H9 (cell line): ENCODE measurements at places on chromosomes 5 and 9. TPM values are rescaled to one million over a fixed set of nuclear protein-coding genes. Genes with fewer than 3 reads are reported as not detected.

DNA sequence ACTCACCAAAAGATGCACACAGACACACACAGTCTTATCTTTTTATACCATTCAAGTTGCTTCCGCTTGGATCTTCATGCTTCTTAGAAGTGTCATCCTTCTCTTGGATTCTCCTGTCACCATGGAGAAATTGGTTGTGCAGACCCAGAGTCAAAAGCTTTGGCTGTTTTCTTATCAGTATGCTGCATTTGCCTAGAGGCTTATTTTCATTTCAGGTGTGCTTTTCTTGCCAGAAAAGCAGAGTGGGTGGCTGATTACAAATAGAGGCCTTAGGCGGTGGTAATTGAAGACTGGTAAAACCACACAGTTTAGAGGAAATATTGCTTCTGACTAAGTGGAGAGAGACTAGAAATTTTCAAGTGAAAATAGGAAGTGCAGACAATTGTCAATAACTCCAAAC is 70.2 kb upstream of the TLE4 start:
- DNase-seq, result no peak

The CCL27 gene
- 0.28 and 1.0 TPM in 2 replicates for total RNA-seq

The CAMK4 gene
- 6.3 and 7.9 TPM in 2 replicates for total RNA-seq

The NSD1 gene
- total RNA-seq, result 197 and 213 TPM in 2 replicates

GRCh38 chr9:70297141-70297540 is 38.4 kb downstream of the SMC5 start:
- no peak for DNase-seq

GRCh38 chr5:158233735-158234322 is 374.9 kb upstream of the CLINT1 start:
- no peak for DNase-seq

- peak; percentile 24 for DNase-seq
Measured at GRCh38 chr9:98999152-98999525, 55.4 kb downstream of the COL15A1 start.

DNA sequence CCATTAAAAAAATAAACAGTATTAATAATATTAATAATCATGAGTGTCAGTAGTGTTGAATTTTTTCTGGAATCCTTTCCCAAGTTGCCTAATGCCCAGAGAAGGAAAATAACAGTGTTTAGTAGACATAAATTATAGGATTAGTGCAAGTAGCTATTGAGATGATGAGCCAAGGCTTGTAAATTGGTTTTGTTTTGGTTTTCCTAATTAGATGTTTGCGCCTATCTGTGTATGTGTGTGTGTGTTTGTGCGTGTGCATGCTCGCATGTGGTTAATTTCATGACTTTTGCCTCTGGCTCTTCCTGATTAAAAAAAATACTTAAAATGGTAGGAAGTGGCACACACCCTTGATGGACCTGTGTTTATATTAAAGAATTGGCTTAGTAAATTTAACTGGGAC is 55.4 kb downstream of the FXN start:
- no peak for DNase-seq

DNA sequence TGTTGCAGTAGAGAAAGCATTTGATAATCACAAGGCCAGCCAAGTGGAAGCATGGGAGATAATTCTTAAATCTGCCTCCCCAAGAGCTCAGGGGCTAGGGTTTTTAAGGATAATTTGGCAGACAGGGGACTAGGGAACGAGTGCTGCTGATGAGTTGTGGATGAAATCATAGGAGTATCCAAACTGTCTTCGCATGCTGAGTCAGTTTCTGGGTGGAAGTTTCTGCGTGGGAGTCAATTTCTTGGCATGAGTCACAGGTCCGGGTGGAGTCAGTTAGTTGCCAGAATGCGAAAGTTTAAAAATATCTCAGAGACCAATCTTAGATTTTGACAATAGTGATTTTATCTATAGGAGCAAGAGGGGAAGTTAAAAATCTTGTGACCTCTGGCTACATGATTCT is 112.6 kb downstream of the TMC1 start:
- no peak for DNase-seq

DNA sequence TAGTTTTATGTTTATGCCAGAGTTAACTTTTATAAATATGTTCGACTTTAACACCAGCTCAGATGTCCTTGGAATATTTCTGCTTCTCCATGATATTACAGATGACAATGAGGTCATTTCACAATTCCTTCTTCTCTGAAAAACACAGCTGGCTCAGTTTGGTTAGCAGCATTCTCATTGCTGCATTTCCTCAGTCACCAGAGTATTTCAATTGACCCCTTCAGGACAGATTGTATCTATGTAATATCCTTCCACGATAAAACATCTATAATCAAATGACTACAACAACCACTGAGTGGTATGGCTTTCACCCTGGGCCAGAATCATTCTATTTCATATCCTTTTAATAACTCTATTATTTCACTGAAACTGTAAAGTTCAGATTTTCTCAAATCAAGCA is 148.7 kb downstream of the OXCT1 start:
- DNase-seq, result no peak

GRCh38 chr9:20512106-20512505 is 110.2 kb downstream of the MLLT3 start:
- DNase-seq, result no peak

DNA sequence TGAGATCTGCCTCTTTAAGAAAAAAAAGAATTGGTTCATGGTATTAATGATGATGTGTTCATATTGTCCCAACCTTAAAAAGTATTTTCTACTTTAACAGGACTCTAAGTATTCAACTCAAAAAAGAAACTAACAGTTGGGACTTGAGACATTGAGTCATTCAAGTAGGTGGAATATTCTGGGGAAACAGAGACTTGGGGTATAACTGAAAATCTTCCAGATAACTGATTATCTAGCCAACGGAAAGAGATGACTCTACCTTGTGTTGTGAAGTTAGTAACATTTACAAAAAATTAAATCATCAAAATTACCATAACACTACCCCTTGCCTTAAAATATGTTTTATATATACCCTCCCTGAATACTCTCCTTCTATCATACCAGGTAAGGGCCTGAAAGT is 19.1 kb downstream of the OXCT1 start:
- DNase-seq, result no peak

The CATSPER3 gene
- 0.31 and 0.50 TPM in 2 replicates for total RNA-seq

DNA sequence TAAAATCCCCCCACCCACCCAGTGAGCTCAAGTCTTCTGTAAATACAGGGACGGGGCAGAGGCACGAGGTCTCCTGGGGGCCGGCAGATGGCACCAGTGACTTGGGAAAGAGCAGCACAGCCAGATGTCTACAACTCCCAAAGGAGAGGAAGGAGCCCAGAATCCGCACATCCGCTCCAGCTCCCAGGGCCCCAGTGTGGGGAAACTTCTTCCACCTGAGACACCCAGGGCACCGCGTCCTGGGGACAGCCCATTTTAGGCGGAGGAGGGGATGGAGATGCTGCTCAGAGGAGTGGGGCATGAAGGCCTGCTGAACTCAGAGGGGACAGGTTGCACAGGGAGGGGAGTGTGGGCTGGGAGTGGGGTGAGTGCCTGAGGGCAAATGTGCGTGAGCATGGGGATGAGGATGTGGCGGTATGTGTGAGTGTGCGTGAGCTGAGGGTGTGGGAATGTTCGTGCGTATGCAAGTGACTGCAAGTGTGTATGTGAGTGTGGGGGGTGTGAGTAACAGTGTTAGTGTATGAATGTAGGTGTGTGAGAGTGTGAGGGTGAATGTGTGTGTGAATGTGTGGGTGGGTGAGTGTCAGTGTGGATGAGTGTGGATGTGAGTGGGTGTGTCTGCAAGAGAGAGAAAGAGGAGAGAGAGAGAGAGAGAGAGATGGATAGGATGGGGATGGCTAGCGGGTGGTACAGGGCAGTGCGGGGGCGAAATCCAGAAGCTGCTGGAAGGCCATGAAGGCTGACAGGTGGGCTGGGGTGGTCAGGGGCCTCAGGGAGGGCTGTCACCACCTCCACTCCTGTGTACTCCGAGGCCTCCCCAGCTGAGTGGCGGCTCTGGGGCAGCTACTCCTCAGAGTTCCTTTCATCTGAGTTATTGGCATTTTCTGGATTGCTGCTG is 63.5 kb downstream of the DUSP1 start:
- peak; percentile 81 for DNase-seq

GRCh38 chr5:177359451-177359851 is 1.7 kb downstream of the RGS14 start:
- DNase-seq, result no peak

DNA sequence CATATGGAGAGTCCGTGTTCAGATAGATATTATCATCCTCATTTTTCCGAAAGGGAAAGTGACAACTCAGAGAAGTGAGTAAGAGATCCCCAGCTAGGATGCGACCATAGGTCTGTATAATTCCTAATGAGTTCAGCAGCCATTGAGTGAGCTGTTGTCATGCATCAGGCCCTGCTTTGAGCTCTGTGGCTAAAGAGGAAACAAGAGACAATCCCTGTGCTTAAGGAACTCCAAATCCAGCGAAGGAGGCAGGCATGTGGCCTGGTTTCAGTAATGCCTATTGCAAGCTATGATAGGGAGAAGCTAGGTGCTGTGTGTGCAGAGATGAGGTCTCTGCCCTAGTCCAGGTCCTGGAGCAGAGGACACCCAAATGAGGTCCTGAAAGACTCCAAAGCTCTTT is 192.8 kb downstream of the ACTL7B start:
- DNase-seq, result no peak

GRCh38 chr9:133374612-133375115 is 1.2 kb downstream of the SURF4 start:
- DNase-seq, result no peak

DNA sequence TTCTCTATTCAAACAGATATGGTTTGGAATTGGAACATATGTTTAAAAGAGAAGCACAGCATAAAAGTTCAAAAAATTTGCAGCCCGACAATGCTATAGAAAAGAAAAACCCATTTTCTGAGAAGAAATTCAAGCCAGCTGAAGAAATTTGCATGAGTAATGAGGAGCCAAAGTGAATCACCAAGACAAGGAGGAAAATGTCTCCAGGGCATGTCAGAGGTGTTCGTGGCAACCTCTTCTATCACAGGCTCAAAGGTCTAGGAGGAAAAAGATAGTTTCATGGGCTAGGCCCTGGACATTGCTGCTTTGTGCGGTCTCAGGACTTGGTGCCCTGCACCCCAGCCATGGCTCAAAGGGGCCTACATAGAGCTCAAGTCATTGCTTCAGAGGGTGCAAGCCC is 134.8 kb upstream of the ADAMTS16 start:
- DNase-seq, result no peak

The DIRAS2 gene
- total RNA-seq, result not detected in 2 replicates

GRCh38 chr9:127733614-127734013 is 1.5 kb downstream of the TOR2A start:
- no peak for DNase-seq

The GLDC gene
- 74.4 and 74.6 TPM in 2 replicates for total RNA-seq

- peak; percentile 54 for DNase-seq
Measured at GRCh38 chr9:137222190-137223077, at the start of gene RNF208. TSS of gene RNF208 (minus strand) at chr9:137222240. CDS start at chr9:137221212, 1,028 bp downstream.

GRCh38 chr9:131642496-131643083 is 97.3 kb downstream of the PRRT1B start:
- DNase-seq, result no peak

DNA sequence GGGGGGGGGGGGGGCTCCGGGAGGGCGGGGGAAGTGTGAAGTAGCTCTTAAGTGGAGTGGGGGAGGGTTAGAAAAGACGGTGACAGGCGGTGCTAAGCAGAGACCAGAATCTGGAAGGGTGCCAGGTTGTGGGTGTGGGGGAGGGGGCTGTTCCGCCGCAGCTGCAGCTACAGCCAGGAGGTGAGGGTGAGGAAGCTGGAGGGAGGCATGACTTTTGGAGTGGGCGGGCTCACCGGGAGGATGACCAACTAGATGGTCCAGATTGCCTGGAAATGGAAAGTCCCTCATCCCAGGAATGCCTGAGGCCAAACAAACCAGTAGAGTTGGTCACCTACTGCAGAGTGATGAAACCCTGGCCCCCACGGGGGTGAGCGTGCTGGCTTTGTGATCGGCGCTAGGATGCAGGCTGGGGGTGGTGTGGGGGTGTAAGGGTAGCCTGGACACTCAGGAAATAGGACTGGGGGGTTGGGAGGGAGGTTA is 158.1 kb upstream of the SHB start:
- peak; percentile 78 for DNase-seq

DNA sequence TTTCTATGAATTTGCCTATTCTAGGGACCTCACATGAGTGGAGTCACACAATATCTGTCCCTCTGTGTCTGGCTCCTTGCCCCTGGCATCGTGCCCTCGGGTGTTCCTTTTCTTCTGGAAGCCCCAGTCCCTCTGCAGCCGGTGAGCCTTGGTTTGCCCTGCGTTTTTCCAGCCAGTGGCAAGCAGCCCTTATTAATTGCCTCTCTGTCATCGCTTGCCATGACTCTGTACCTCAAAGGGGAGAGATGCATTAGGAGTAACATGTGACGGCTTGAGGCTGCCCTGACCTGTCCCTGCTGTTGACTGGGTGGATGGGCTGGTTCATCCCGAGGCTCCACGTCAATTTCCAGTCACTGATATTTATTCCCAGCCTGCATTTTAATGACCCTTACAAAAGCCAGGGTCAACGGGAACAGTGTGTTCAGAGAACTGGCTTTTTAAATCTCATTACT is 87.3 kb downstream of the CFAP90 start:
- DNase-seq, result no peak

DNA sequence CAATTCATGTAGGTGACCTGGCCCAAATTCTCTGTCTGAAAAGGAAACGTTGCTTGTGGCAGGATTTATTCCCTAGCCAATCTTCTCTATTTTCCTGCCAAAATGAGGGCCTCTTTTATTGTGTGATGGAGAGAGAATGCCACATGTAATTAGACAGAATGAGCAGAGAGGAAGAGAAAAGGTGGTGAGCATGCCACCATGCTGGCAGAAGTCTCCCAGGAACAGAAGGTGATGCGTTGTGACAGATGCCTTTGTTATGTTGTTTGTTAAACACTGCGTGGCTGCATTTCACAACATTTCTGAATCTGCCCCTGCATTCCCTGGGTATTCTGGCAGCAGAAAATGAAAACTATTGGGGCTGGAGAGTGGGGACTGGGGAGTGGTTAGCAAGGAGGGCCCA is 577.6 kb downstream of the TLR4 start:
- DNase-seq, result no peak

DNA sequence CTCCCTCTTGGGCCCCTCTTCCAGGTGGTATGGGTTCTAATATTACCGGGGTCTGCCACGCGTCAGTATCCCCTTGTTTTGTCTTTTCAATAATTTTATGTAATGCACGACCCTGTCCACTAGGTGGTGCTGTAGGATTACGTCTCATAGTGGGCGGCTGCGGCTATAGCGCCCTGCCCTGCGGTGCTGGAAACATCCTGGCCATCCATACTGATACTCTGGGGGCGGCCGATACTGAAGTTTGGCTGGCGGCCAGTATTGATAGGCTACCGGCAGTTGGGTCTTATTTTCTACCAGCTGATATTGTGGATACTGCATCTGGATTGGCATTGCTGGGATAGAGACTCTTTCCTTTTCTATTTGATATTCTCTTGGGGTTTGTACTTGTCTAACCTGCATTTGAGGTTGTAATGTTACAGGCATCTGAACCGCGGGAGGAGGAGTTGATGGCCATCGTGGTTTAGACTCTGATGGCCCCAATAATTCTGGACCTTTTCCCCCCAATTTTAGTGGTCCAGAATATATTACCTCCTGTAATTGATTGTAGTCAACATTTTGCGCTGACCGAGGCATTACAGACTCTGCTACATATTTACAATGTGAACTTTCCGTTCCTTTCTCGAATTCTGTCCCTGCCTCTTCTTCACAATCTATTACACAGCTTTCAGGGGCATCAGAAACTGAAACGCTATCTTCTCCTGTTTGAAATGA is 3.3 kb upstream of the TMEM141 start:
- peak; percentile 84 for DNase-seq

- no peak for DNase-seq
Measured at GRCh38 chr5:75091597-75091996, 39.2 kb upstream of the GCNT4 start.

The SPATA31E1 gene
- 0.07 and 0.09 TPM in 2 replicates for total RNA-seq

- DNase-seq, result peak; percentile 17
Measured at GRCh38 chr5:179241175-179241574, 104.1 kb downstream of the ADAMTS2 start.

The LRRC19 gene
- not detected in 2 replicates for total RNA-seq

- DNase-seq, result no peak
Measured at GRCh38 chr9:89916001-89916597, 311.3 kb downstream of the GADD45G start.

The C1QTNF3 gene
- total RNA-seq, result 1.1 TPM in 2 replicates
